ENCODE measurements at places on chromosomes 6 and 20.

DNA sequence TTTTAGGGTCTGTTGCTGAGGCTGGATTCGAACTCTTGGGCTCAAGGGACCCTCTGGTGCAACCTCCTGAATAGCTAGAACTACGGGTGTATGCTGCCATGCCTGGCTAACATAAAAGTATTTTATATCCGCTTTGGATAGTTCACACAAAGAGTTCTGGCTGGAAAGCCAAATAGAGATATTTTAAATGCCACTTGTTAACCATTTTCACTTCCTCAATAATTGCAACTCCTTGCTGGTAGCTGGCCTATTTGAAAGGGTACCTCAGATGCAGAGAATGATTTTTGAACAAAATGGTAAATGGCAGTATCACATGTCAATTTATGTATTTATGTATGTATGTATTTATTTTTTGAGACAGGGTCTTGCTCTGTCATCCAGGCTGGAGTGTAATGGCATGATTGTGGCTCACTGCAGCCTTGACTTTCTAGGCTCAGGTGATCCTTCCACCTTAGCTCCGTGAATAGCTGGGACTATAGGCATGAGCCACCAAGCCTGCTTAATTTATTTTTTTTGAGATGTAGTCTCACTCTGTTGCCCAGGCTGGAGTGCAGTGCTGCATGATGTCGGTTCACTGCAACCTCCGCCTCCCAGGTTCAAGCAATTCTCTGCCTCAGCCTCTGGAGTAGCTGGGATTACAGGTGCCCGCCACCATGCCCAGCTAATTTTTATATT is 12.9 kb upstream of the JARID2 start:
- DNase-seq, result no peak

DNA sequence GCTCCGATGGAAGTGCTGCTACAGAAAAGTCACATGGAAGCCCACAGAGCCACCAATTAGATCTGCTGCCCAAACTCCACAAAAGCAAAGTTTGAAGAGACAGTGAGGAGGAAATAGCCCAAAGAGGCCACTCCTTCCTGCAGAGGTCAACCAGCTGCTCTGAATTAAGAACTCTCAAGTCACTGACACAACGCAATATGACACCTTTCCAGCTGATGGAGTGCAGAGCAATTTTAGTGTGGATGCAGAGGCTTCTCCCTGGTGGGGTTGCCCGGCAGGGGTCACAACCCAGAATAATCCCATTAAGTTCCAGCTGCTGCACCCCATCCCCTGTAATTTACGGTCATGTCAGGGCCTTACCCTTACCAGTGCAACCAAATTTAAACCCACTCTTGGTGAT is 361.9 kb upstream of the JARID2 start:
- DNase-seq, result no peak

- DNase-seq, result no peak
These were observed 42.3 kb downstream of the UNC5CL start for GRCh38 chr6:40996591-40997233.

- peak; percentile 51 for DNase-seq
These were observed 130.5 kb downstream of the TTLL2 start for GRCh38 chr6:167455371-167455770.

GRCh38 chr6:80640176-80640575 is 533.7 kb downstream of the BCKDHB start:
- DNase-seq, result no peak

GRCh38 chr6:134766497-134766896 is 183.4 kb downstream of the ALDH8A1 start:
- DNase-seq, result no peak

- peak; percentile 39 for DNase-seq
These were observed 593 bp downstream of the DNMT3B start for GRCh38 chr20:32762754-32763201.

GRCh38 chr6:37738216-37738615 is 40.5 kb upstream of the MDGA1 start:
- no peak for DNase-seq

Data from NCI-H345 (cell line).